ENCODE measurements at places on chromosomes 7 and 10.

GRCh38 chr10:59719374-59719773 lies 9.7 kb upstream of the SLC16A9 start:
- no peak for DNase-seq

DNA sequence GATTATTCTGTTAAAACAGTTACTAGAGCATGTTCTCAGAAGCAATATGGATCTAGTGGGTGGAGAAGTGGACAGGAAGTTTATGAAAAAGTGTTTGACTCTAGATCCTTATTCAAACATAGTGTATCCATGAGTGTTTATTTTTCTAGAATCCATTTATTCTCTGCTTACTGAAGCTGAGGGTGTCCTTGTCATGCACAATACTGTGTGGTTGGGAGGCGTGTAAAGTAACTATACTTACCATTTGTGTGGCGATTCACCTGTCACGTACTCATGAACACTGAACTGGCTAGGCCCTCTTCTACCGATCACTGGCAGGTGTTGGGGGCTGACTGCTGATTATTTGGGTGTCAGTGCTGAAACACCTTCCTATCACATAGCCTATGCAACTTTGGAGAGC lies 74.0 kb downstream of the POU6F2 start:
- no peak for DNase-seq

- DNase-seq, result no peak
These were observed 13.3 kb upstream of the MIOS start for GRCh38 chr7:7553386-7553785.

DNA sequence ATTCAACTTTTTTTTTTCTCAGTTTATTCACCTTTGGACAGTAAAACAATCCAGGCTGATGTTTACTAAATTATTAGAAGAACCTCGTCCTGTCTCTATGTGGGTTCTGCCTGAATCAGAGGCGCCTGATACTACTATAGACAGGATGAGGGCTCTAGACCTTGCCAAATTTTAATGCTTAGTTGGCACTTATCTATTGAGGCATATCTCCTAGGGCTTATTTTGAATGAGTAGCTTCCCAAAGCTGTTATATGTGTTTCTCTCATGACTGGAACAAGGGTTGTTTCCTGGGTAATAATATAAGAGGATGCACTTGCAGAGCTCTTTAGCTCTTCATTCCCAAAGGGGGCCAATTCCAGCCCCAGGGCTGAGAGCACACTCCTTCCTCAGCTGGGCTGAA lies 23.6 kb downstream of the HECW1 start:
- DNase-seq, result no peak

DNA sequence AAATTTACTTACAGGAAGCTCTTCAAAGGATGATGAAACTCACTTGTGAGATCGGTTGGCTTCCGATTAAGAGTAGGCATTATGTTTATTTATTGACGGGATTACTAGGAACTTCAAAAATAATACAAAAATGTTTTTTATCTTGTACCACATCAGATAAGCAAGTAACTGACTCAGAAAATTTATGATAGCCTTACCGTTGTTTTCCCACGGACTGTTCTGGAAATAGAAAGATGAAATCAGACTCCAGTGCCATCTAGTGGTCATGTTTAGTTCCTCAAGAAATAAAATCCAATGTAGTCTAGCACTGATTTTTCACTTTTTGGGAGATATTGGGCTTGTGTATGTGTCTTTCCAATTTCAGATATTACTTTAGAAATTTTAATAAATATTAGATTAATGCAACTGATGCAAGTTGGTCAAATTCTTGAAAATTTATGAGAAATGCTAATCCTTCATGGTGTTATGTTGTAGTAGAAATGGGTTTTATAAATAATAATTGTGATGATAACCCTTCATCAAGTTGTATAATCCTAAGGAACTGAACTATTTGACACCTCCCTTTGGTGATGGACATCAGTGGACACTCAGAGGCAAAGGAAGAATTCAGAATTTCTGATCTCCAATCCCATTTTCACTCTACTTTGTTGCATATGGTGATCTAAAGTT lies 168.8 kb downstream of the TMEM26 start:
- no peak for DNase-seq

- DNase-seq, result no peak
These were observed 43.7 kb downstream of the OSBPL3 start for GRCh38 chr7:24936121-24936824.

DNA sequence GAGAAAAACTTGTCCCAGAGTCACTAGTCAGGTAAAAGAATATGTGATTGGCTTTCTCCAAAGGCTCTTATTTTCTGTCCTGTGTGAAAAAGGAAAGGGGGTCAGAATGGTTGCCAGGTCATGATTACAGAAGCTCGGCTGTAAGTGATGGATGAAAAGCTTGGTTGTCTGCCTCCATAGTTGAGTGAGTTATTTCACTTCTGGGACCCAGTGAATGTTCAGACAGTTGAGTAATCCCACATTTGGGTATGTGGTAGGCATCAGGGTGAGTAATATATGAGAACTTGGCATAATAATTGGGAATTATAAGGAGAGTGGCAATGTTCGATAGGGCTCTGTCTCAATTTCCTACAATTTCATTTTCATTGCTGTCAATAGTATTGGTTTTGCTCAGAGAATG lies 72.5 kb downstream of the BBS9 start:
- no peak for DNase-seq

DNA sequence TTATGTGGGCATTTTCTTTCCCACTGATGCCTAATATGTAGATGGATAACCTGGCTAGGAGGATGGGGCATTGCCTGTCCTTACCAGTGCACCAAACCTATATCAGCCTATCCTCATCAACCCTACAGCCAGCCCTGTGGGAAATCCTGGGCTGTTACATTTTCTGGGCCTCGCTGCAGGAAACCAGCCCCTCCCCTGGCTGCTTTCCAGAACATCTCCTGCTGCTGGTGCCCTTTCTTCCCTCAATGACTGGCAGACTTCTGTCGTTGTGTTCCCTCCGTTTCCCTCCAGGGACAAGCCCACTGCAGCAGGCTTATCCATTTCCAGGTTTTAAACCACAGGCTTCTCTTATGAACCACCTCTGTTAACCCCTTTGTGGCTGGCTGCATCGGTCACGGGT lies 486.1 kb upstream of the COBL start:
- no peak for DNase-seq

DNA sequence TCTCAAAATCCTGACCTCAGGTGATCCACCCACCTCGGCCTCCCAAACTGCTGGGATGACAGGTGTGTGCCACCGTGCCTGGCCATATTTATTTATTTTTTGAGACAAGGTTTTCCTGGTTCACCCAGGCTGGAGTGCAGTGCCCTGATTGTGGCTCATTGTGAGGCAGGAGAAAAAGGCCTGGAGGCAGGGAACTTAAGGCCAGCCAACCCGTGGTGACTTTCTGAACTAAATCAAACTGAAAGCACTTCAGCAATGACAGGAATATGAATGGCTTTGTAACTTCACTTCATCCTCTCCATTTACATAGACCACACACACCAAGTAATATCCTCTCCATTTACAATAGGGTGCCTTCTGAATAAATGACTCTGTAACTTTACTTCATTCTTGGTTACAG lies 124.4 kb downstream of the CCDC3 start:
- DNase-seq, result no peak

- no peak for DNase-seq
These were observed 749.5 kb downstream of the GATA3 start for GRCh38 chr10:8803992-8804391.

DNA sequence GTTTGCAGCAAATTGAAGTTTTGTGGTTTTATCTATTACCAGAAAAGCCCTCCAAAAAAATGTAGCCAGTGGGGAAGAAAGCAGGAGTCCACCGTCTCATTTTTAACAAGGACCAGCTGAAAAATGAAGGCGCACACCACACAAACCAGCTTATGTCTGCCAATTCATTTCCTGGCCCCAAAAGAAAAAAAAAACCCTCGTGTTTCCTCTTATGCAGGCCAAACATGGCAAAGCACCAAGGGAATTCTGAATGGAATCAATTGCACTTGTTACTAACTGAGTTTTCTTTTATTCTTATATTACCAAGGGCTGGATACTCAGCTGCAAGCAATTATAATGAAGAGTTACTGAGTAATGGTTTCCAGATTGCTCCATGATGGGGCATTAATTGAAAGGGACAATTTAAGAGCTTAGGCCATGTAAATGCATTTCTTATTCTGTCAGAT lies 428.3 kb upstream of the NPVF start:
- DNase-seq, result no peak

- DNase-seq, result no peak
These were observed 72.1 kb downstream of the GNAI1 start for GRCh38 chr7:80206763-80207162.

GRCh38 chr7:34756691-34757090 lies 98.7 kb downstream of the NPSR1 start:
- no peak for DNase-seq

GRCh38 chr7:25167262-25167843 lies 42.3 kb upstream of the CYCS start:
- DNase-seq, result no peak

DNA sequence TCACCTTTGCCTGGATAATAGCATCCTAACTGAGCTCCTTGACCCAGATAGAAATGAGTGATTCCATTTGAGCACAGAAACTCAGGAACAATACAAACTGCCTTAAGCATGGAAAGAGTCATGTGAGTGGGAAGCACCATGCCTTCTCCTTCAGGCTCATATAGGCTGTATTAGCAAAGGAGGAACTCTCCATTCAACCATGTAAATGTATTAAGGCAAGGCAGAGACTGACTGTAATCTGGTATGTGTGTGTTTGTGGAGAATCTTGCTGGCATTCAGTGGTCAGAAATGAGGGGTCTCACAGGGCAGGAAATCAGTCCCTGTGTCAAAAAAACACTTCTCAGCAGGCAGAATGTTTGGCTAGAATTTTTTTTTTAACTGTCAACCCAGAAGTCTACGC lies 40.2 kb downstream of the COA1 start:
- no peak for DNase-seq

- peak; percentile 27 for DNase-seq
These were observed 48.1 kb upstream of the GLCCI1 start for GRCh38 chr7:7920481-7920880.

DNA sequence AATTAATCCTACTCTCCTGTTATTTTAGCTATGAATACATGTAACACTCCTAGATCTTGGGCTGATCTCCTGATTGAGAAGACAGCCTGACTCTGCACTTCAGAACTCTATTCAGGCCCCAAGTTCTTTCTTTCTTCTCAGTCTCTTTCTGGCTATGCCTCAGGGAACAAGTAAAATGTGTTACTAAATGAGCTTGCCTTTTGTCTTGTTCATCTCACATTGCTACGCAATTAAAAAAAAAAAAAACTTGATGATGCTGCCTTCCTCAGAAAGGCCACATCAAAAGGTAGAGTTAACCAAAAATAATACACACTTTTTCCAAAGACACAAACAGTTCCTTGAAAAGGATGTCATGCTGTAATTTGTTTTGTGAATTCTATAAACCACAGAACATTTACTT lies 258.1 kb downstream of the TWIST1 start:
- no peak for DNase-seq

GRCh38 chr10:28714401-28715053 lies 37.2 kb downstream of the BAMBI start:
- DNase-seq, result no peak

DNA sequence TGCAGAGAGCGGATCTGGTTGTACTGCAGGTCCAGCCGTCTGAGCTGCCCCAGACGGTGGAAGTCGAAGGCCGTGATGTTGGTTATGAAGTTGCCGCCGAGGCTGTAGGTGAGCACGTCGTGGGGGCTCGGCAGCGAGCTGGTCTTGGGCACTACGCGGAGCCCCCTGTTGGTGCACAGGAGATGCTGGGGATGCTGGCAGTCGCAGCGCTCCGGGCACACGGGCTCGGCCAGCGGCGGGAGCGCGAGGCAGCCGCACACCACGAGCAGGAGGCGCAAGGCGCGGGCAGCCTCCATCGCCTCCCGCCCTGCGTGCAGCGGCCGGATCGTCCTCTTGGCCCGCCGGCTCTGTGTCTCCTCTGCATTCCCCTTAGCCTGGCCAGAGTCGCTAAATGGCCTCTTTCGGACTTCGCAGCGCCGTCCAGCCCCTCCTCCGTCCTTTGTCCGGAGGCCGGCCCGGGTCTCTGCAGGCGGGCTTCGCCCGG lies 337 bp downstream of the TRIL start:
- DNase-seq, result no peak

DNA sequence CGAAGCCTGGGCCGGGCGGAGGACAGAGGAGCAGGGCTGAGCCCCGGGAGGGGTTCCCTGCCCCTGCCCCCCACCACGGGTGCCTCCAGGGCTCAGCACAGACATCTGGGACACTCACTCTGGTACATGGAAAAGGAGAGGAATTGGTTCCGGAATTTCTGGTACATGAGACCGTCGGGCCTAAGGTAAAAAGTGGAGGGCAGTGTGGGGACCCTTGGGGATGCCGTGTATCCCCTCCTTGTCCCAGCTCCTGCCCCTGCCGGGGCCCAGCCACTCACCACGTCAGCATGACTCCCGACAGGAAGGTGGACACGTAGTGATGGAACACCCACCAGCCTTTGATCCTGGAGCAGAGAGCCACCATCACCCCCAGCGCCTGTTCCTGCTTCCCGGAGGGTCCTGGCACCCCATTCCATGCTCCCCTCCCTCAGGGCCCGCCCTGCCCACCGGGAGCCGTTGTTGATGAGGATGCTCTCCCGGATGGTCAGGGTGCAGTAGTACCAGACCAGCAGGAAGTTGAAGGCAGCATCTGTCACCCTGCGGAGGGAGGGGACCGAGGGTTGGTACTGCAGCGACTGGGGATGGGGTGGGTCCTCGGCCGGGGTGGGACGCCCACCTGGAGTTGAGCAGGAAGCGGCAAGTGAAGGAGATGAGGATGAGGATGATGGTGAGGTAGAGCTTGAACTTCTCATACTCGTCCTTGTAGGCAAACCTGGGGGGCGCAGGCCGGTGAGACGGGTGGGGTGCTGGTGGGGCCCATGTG lies 6.4 kb downstream of the TMEM120A start:
- no peak for DNase-seq

DNA sequence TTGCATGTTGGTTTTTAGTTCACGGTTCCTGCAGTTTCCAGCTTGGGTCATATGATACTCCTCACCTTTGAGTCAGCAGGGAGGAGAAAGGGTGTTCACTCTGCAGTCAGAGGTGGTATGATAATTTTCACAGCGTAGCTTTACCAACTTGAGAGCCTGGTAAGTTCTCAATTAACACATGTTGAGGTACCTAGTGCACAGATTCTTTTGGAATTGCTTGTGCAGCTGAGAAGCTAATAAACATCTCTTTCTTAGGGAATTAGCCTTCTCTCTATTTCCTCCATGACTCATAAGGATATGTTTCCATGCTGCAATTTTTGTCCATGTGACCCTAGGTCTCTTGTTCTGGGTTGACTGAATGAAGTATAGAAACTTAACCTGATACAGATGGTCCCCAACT lies 166.6 kb downstream of the KIF20B start:
- DNase-seq, result no peak

- DNase-seq, result no peak
These were observed 14.9 kb downstream of the MAT1A start for GRCh38 chr10:80274396-80275134.

DNA sequence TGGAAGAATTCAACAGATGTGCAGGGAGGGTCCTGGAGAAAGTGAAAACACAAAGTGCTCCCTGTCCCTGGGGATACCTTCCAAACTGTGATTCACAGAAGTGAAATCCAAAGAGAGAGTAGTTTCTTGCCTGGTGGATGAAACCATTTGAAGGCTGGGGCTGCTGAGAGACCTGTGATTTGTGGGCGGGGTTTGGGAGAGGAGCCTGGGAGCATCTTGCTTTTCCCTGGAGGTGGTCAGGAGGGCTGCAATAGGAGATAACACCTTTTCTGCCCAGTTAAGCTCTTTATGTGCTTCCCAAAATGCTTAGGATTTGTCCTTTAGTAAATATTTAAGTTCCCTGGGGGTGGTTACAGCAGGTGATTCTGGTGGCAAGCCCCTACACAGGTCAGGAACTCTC lies 105.3 kb upstream of the TPK1 start:
- no peak for DNase-seq
